ENCODE measurements at places on chromosomes 4 and X. TPM values are rescaled to one million over a fixed set of nuclear protein-coding genes. Genes with fewer than 3 reads are reported as not detected.
A peak's percentile ranks its signal among the peaks of the same experiment; 100 is the strongest.

The HSD17B13 gene
- polyA plus RNA-seq, result 0.13 TPM

GRCh38 chr4:76233529-76233928, 18.0 kb upstream of the FAM47E start:
- H3K27me3 ChIP-seq, result no peaks in the 10 kb centered on the region
- peak overlapping the region; percentile 50 for H3K27ac ChIP-seq
- H3K4me3 ChIP-seq, result peak overlapping the region; percentile 66
- H3K36me3 ChIP-seq, result no peaks in the 10 kb centered on the region
- peaks cover 8% of the 10 kb centered on the region for H3K4me1 ChIP-seq

The GABRE gene
- polyA plus RNA-seq, result 8.1 TPM

DNA sequence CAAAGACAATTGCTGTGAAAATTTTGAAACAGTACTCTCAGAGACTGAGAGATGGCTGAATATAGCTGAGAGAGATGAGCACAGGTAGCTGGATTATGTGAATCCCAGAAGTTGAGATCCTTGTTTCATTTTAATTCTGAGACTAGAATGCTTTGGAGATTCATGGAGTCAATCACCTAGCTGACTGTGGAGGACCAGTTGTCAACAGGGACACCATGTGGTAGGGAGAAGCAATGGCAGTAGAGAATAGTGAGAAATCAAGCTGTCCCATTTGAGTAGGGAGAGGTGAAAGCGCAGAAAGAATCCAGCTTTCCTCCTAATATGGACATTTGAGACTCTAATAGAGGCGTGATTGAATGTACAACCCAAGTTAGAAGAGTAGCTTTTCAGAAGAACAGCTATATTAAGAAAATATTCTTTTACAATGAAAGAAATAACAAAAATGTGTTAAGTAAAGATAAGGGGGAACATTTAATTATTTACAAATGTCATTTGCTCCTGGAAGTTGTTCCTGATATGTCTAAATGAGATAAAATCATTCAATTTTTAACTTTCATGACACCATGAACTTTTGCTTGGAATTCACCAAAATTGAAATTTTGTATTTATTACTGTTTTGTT, 30.3 kb upstream of the GLRB start:
- no peak overlapping the region for H3K27ac ChIP-seq
- peaks cover 3% of the 10 kb centered on the region for H3K36me3 ChIP-seq
- H3K27me3 ChIP-seq, result no peaks in the 10 kb centered on the region
- no peak overlapping the region for H3K4me3 ChIP-seq
- DNase-seq, result peak; percentile 53

DNA sequence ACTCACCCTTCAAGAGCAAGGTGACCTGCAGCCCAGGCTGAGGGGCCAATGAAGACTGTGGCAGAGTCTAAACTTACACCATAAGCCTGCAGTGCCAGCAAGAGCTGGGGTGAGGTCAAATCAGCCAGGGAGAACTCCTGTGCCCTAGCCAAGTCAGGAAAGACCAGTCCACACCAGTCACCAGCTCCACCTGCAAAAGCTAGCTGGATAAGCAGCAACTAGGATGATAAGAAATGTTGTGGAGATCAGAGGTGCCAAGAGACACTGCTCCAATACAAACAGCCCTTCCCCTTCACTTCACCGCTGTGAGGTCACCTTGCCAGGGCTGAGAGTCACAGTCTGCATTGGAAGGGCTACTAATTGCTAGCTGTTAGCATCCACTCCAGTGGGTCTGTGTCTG, 31.3 kb downstream of the NIPAL1 start:
- no peaks in the 10 kb centered on the region for H3K36me3 ChIP-seq
- peak; percentile 8 for DNase-seq
- H3K27me3 ChIP-seq, result no peaks in the 10 kb centered on the region
- peaks cover 8% of the 10 kb centered on the region for H3K4me1 ChIP-seq

All from SK-N-SH (cell line).